HFFc6 (cell line): ENCODE measurements at places on chromosomes 2 and 18. TPM values are rescaled to one million over a fixed set of nuclear protein-coding genes. Genes with fewer than 3 reads are reported as not detected.

- DNase-seq: no peak
Observed at GRCh38 chr18:76521417-76522121, 26.5 kb upstream of the ZNF516 start.

DNA sequence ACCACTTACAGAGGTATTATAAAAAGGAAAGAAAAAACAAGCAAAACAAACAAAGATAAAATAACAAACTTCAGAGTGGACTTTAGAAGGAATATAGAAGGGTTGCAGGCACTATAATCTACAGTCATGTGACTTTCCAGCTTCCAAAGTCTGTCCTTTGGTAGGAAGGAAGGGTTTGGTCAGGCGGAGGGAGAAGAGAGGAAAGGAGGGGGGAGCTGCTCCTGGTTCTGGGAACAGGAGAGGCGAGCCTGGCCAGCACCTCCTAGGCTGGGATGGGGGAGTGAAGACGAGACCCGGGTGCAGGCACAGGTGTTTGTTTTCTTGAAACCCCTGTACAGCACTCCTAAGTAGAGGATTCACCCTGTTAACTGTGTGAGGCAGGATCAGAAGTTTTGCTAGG lies 53.8 kb upstream of the GATA6 start:
- DNase-seq: no peak

The TTR gene
- total RNA-seq: not detected in 2 replicates

The ZNF236 gene
- total RNA-seq: 6.3 to 8.3 TPM (median 6.8 TPM) in 3 replicates

DNA sequence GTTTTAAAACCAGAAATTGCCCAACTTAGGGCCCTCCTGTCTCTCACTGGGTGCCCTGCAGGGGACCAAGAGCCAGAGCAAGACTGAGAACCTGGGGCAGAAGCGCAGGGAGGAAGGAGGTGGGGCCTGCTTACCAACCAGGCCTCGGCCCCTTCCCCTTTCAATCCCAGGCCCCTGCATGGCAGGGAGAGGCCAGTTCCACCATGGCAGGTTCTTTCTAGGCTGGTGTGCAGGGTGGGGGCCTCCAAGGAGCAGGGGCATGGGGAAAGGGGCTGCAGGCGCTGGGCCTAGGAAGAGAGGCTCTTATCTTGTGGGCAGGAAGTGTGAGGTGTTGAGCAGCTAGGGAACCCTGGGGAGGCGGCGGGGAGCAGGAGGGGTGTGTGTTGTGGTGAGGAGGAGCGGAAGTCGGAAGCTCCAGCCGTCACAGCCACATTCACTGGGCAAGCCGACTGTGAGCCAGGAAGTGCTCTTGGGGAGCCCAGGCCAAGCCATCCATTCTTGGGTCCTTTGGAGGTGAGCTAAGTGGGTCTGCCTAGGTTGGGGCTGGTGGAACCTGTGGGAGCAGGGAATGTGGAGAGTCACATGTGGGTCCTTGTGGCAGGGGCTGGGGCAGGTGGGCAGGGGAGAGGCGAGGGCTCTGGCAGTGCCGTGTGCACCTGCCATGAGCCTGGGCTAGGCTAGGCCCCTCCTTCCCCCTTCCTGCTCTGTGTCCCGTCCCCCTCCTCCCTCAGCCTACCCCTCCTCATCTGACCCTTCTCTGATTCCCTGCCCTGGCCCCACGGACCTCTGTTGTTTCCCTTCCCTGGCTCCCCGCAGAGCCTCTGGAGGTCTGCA lies at the start of gene PSD4:
PSD4 (plus strand) TSS at position 430 of the 834 bp plus-strand sequence. CDS start 8,486 bp downstream, outside the sequence.
- DNase-seq: no peak
